GM23248 (cell line): ENCODE measurements at places on chromosomes 5 and 9. TPM values are rescaled to one million over a fixed set of nuclear protein-coding genes. Genes with fewer than 3 reads are reported as not detected.

LHX6 gene
- not detected in 2 replicates for total RNA-seq

- no peak for DNase-seq
These were observed 166.0 kb downstream of the CDH9 start for GRCh38 chr5:26872337-26872736.

GRCh38 chr9:27519466-27520465 lies 4.3 kb upstream of the IFNK start:
- DNase-seq = peak; percentile 37

- no peak for DNase-seq
These were observed 138.2 kb downstream of the TLE4 start for GRCh38 chr9:79709743-79710674.

DNA sequence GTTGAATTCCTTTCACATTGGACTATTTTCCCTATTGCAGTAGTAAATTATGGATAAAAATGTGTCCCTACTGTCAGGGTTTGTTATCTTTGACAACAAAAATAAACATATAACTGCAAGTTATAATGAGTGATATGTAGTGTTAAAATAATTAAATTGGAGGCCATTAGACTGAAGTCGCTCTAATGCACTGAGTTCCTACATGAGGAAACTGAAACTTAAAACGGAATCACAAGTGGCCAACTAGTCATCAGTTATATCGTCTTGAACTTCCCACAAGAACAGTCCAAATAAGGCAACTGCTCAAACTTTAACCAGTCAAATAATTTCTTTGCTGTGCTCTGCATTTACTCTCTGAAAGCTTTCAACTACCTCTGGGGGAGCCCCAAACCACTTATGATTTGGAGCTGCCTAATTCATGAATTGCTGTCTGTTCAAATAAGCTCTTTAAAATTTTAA lies 2.1 kb upstream of the IFT74 start:
- no peak for DNase-seq
